Stimulated activated CD4-positive, alpha-beta T cell treated with anti-CD3 and anti-CD28 coated beads, Interleukin-15, amount 100 ng/mL, for 48 hours (primary cell): ENCODE measurements at places on chromosomes 4 and X.

DNA sequence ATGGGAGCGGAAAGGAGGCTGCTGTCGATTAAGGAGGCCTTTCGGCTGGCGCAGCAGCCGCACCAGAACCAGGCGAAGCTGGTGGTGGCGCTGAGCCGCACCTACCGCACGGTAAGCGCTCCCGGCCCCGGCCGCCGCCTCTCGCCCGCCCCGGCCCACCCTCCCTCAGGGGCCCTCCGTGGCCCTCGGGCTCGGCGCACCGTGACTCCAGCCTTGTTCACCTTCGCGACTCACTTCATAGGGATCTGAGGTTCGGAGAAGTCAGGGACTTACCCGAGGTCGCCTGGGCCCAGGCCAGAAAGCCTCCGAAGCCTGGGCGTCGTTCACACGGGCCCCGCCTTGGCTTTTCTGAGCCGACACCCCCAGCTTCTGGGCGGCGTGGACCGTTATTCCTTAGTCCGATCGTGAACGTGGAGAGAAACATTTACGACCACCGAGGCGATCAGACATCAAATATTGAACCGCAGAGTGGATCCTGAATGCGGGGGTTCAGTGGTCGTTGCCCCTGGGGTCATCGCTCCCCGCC is 362 bp downstream of the NCAPG start:
- no peak for DNase-seq

DNA sequence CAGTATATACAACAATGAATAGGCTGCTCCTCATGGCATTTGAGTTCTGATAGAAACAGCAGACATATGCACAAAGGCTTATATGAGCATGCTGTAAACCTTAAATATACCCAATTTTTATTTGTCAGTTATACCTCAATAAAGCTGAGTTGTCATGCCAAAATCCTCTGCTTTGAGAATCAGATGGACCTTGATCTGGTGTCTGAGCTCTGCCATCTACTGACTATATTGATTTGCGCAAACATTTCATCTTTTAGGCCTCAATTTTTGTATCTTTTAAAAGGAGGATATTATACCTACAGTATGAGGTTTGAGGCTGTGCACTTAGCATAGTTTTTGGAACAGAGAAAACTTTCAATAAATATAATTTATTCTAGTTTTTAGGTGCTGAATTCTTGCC is 85.2 kb downstream of the PRRG1 start:
- no peak for DNase-seq

DNA sequence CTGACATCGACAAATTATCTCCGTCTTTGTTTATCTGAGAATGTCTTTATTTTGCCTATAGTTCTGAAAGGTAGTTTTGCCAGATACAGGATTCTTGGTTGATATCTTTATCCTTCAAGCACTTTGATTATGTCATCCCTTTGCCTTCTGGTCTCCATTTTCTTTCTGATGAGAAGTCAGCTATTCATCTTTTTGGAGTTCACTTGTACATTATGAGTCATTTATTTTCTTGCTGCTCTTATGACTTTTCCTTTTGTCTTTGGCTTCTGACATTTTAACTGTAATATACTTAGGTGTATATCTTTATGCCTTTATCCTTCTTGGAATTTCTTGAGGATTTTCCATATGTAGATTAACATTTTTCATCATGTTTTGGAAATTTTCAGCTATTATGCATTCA is 51.4 kb downstream of the SHROOM4 start:
- no peak for DNase-seq

DNA sequence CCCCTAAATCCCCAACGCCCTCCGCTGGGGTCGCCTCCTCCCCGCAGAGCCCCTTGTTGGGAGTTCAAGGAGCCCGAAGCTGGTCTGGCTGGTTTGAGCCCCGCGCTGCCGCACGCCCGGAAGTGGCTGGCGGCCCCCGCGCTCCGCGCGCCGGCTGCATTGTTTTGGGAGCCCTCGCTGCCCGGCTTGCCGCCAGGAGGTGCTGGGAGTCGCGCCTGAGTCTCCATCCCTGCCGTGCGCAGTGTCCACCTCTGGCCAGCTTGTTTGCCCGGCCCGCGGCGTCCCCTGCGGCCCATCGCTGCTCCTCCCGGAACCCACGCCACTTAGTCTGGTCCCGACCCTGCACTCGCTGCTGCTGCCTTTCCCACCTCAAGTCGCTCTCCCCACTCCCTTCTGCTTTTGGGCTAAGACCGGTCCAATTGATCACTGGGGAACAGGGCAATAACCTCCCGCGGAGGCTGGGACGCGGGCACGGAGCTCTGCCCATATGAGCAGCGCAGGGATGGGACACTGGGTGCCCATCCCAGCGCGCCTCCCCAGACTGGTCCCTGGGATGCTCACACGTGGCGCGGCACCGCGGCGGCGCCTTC is 2.2 kb upstream of the SFRP2 start:
- DNase-seq: no peak

- DNase-seq: no peak
Observed at GRCh38 chr4:133402616-133403015, 253.5 kb downstream of the PCDH10 start.

DNA sequence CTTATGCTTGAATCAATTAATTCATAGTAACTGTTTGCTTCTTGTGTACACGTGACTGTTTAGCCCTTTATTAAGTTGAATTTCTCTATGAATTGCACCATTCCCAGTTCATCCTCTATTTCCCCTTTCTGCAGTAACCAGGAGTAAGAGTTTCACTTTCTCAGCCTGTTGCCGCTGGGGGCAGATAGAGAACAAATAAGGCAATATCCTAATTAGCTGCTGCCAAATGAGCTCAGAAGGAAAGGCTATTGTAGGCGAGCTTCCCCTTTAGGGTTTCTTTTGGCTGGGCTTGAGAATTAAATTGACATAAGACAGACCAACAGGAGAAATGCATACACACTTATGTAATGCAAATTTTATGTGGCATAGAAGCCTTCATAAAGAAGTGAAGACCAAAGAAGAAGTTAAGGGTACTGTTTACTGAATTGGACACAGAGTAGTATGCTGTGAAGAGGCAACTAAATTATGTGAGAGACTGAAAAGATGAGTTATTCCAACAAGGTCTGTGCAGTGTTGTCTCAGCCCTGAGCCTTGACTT is 1594.7 kb downstream of the TECRL start:
- DNase-seq: no peak

DNA sequence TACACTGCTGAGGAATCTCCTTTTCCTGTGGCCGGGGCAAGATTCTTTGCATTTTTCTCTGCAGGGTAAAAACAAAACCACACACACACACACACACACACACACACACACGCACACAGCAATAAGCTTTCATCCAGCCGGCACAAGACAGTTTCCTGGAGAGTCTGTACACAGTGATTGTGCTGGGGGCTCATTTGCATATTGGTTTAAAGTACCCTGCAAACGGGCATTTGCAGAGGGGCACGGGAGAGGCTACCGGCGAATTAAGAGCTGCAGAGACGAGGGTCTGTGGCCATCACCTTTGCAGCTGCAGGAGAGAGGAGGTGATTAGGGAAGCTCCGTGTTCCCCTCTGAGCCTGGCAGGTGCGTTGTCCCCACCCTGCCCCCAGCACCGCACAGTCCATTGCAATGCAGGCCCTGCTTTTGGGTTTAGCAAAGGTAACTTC is 219.9 kb downstream of the SHOX start:
- no peak for DNase-seq

GRCh38 chr4:125986307-125986706 is 671.6 kb downstream of the FAT4 start:
- no peak for DNase-seq

- DNase-seq: no peak
Observed at GRCh38 chr4:109655396-109655795, 47.8 kb downstream of the CASP6 start.

DNA sequence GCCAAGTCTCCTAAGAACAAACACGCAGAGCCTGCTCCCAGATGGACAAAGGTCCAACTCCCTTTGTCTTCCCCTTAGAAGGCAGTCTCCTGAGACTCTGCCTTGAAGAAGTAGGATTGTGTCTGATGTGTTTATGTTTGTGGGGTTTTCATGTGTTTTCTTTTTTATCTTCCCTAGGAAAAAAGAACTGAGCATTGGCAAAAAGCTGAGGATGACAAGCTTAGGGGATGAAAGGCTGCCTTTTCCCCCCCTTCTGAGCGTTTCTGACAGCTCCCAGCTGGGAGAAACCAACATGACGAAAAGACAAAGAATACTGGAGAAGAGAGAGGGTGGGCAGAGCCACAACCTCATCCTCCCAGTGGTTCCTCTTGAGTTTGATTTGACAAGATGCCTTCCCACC is 181.1 kb downstream of the EVC2 start:
- DNase-seq: no peak

DNA sequence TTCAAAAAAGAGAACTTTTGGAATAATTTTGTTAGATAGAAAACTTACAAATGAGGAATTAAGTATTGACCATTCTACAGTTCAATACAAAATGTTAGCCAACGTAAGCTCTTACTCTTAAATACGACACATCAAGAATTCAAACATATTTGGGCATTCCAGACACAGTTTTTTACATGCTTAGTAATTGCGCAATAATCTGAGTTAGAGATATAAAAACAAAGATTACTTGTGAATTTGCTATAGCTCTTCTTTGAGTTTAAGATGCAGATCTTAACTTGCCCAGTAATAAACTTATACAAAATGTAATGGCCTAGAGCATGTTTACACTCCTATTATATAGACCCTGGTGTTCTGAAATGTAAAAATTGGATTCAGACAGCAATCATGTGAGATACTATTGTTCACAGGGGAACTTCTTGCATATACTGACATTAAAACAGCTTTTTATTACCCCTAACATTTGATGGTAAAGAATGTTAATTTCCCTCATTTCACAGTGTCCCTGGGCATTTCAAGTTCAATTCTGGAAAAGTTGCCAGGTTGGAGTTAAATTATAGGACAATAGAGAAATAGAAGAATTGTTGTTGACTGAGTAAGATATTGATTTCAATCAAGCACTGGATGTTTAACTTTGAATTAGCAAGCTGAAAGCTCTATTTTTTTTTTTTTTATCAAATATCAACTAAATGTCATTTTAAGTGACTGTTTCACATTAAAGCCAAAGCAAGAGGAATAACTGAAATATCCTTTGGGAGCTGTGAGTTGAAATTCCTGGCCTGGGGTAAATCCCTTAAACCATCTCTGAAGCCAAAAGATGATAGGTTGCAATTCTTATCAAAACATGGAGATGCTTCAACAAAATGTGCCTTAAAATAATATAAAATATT is 910 bp downstream of the HPGDS start:
- DNase-seq: no peak

DNA sequence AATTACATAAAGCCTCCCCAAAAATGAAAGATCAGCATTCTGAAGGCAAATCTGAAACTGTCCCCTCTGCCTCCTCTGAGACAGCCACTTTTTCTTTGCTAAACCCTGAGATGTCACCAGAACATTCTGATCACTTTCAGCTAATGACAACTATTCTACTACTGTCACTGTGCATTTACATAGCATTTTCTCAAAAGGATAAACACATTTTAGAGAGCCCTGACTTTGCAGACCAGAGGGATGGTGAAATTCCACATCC is 72.1 kb downstream of the GATB start:
- DNase-seq: no peak

DNA sequence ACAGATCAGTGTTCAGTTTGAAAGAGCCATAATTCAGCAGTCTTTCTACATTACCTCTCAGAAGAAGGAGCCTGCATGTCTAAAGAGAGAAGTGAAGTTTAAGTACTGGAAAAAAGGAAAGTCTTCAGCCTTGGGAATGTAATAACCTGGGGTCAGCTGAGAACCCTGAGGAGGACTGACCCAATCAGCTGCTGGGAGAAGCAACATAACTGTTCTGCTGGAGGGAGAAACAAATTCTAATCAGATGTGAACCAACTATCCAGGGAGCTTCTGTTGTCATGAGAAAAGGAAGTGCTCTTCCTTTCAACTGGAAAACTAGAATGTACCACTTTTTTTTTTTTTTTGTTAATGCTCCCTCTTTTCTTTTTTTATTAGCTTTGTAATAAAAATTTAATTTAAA is 64.5 kb upstream of the PDE5A start:
- DNase-seq: no peak
